Prostate gland (tissue), 2 donors: ENCODE measurements at places on chromosomes 2 and 18. TPM values are rescaled to one million over a fixed set of nuclear protein-coding genes. Genes with fewer than 3 reads are reported as not detected.

- H3K27me3 ChIP-seq, result no peaks in the 10 kb centered on the region
- H3K4me3 ChIP-seq, result no peak overlapping the region
- H3K27ac ChIP-seq, result no peak overlapping the region
- no peaks in the 10 kb centered on the region for H3K4me1 ChIP-seq
- DNase-seq, result no peak
Measured at GRCh38 chr2:15734674-15735483, 143.2 kb downstream of the DDX1 start.

- no peak for DNase-seq
- H3K4me3 ChIP-seq, result no peak overlapping the region
- no peaks in the 10 kb centered on the region for H3K27me3 ChIP-seq
- H3K27ac ChIP-seq, result no peak overlapping the region
Measured at GRCh38 chr18:7557973-7558372, 9.1 kb upstream of the PTPRM start.

DNA sequence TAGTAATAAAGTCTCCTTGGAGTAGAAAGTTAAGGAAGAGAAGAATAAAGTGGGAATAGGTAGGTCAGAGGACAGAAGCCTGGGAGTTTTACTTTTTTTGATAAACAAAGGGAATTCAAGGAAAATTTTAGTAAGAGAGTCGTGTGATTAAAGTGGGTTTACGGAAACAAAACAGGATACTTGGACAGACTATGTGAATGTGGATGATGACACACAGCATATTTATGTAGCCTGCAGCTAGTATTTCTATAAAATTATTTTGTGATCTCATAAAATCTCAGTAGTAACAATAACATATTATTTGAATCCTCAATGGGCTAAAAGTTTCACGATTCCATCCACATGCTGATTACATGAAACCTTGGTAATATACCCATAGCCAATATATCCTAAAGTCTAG lies 450.7 kb upstream of the PIK3C3 start:
- no peak overlapping the region for H3K27ac ChIP-seq
- H3K4me1 ChIP-seq, result no peaks in the 10 kb centered on the region
- H3K36me3 ChIP-seq, result no peaks in the 10 kb centered on the region

DNA sequence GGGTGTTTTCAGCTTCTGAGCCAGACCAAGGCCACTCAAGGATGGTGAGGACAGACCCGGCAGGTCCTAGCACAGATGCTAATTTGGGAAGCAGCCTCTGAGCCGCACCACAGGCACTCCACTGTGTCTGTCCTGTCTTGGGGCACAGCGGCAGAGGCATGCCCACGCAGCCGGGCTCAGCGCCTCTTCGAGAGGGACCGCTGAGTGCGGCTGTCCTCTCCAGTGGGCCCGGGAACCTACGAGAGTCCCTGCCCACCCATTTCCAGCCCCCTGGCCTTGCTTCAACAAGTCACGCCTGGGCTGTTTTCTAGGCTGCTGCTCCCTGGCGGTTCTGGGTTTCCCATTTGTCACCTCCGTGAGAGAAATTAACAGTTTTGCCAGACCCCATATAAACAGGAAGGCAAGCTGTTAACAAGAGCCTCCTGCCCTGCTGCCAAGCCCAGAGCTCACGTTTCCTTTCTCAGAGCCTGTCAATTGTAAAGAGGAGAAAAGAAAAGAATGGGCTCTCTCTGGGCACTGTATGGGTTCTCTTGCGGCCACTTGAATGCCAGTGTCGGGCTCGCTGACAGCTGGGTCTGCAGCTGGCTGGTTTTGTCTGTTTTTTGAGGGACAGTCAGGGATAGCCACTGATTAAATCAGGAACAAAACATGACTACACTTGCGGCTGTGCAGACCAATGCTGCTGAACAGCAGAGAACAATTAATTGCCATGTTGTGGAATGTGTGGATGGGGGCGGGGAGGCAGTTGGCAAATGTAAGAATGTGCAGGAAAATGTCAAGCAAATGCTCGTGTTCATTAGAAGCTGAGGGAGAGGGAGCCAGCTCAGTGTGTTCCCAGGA lies 30.6 kb downstream of the TMEM17 start:
- no peak overlapping the region for H3K4me3 ChIP-seq
- H3K27ac ChIP-seq, result peak overlapping the region; percentile 17
- peaks cover 11% of the 10 kb centered on the region for H3K4me1 ChIP-seq
- no peaks in the 10 kb centered on the region for H3K27me3 ChIP-seq
- DNase-seq, result peak; percentile 42
- no peaks in the 10 kb centered on the region for H3K36me3 ChIP-seq

- DNase-seq, result peak; percentile 63
- peak overlapping the region; percentile 89 for H3K27ac ChIP-seq
- no peaks in the 10 kb centered on the region for H3K36me3 ChIP-seq
Measured at GRCh38 chr2:66574701-66575624, 140.0 kb downstream of the MEIS1 start.

DNA sequence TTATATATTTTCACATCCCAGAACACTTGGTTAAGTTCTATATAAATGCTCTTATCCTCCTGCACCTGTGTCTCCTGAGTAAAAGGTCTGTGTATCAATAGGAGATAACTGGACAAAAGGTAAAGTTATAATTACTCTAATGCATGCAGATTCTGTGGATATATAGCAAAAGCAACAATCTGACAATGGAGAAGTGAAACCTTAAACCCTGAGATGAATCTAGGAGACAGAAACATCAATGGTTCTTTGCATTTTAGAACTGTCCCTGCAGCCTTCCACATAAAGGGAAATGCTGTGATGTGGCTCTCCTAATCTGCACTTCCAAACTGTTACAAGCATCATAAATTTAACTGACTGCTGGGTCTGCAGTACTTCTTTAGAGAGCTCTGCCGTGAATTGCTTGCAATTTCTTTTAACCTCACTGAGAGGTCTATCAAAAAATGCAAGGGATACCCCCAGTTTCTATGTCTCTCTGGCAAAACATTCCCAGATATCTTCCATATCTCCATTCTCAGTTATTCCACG lies 42.8 kb upstream of the FSIP2 start:
- no peaks in the 10 kb centered on the region for H3K4me1 ChIP-seq
- H3K27me3 ChIP-seq, result no peaks in the 10 kb centered on the region
- no peaks in the 10 kb centered on the region for H3K36me3 ChIP-seq
- H3K27ac ChIP-seq, result no peak overlapping the region
- no peak for DNase-seq

GRCh38 chr2:223041527-223042109 lies 10.4 kb upstream of the KCNE4 start:
- no peaks in the 10 kb centered on the region for H3K36me3 ChIP-seq
- H3K4me1 ChIP-seq, result no peaks in the 10 kb centered on the region
- no peak overlapping the region for H3K27ac ChIP-seq
- no peaks in the 10 kb centered on the region for H3K27me3 ChIP-seq
- no peak overlapping the region for H3K4me3 ChIP-seq

DNA sequence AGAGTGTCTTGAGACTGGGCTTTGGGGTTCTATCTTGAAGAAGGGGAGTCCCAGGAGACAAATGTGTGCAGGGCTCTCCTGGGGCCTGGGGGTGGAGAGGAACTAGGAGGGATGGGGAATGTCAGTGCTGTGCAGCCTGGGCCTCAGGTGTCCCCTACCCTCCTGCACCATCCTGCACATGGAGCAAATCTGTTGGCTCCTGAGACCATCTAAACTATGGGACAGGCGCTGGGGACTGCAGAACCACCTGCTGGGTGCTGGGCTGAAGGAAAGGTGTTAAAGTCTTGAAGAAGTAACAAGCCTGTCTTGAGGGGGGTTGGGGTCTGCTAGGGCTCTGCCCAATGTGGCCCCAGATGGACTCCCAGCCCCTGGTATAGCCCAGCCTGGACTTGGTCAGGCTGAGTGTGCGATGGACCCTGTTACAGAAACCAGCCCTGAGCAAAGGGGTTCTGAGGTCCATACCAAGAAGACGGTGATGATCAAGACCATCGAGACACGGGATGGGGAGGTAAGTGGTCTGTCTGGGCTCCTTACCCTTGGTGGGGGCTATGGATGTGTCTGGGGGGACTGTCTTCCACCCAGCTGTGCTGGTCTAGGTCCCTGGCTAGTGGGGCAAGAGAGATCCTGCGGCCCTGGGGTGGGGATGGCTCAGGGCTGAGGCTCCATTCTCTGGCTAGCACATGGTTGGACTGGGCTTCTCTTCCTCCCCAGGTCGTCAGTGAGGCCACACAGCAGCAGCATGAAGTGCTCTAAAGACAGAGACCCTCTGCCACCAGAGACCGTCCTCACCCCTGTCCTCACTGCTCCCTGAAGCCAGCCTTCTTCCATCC lies 7.3 kb downstream of the DES start:
- H3K27ac ChIP-seq, result no peak overlapping the region
- H3K36me3 ChIP-seq, result no peaks in the 10 kb centered on the region
- H3K27me3 ChIP-seq, result no peaks in the 10 kb centered on the region
- no peak for DNase-seq

DNA sequence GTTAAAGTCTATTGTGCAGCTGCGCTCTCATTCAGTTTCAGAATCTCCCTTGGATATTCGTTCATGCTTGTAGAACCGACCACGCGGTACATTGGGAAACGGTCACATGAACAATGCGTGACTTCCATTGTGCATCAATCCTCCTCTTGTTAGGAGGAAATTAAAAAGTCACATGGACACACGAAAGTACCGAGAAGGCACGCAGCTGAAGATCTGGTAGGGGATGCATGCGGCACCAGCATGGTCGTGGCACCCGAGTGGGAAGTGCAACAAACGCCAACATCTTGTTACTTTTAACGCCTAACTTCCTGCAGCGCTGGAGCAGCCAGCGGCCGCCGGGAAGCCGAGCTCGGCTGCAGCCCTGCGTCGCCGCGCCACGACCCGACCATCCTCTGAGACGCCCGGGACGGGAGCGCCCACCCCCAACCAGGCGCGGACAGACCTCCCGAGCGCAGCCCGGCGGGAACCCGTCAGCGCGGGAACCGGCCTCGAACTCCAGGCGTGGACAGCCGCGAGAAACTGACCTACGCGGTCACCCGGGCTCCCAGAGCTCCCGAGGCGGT lies 412 bp downstream of the OSBPL1A start:
- H3K27me3 ChIP-seq, result no peaks in the 10 kb centered on the region
- peak; percentile 67 for DNase-seq
- no peaks in the 10 kb centered on the region for H3K36me3 ChIP-seq
- peak overlapping the region; percentile 77 for H3K27ac ChIP-seq
- H3K4me1 ChIP-seq, result no peaks in the 10 kb centered on the region
- H3K4me3 ChIP-seq, result peak overlapping the region; percentile 73

DNA sequence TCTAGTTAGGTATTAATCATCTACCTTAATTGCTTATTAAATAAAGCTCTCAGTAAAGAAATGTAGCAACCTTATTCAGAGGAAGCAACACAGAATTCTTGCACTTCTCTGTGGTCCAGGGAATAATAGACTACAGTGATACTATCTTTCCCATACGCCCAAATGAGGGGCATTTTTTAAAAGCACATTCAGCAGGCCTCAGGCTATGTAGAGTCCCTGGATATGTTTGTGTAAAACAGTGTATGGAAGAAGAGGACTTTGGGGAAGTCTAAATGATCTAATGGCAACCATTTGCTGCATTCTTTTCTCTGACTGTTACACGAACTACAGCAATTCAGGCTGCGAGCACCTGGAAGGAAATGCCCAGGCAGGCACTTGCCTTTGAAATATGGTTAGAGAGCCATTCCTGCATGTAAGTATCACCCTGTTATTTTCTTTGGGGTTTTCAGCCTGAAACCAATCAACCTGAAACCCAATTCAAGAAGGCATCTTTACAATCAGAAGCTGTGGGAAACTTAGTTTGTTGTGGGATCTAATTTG lies 1814.7 kb upstream of the CELF4 start:
- no peak overlapping the region for H3K4me3 ChIP-seq
- H3K27ac ChIP-seq, result no peak overlapping the region
- no peaks in the 10 kb centered on the region for H3K36me3 ChIP-seq
- no peaks in the 10 kb centered on the region for H3K4me1 ChIP-seq

DNA sequence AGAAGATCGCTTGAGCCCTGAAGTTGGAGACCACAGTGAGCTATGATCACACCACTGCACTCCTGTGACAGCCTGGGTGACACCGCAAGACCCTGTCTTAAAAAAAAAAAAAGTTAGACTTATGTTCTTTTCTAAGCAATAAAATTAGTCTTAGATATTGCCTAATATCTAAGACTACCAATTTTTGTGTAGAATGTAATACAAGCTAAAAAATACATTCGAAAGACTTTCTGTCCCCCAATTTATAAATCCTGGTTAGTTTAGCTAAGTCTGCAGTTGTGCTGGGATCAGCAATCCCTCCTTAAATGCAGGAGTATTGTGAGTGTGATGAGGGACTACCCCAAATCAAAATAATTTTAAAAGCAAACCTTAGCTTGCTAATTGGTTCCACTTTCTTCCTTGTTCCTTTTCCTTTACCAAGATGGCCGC lies 358 bp upstream of the STAMBP start:
- no peaks in the 10 kb centered on the region for H3K27me3 ChIP-seq
- no peaks in the 10 kb centered on the region for H3K4me1 ChIP-seq
- peak overlapping the region; percentile 90 for H3K27ac ChIP-seq

DNA sequence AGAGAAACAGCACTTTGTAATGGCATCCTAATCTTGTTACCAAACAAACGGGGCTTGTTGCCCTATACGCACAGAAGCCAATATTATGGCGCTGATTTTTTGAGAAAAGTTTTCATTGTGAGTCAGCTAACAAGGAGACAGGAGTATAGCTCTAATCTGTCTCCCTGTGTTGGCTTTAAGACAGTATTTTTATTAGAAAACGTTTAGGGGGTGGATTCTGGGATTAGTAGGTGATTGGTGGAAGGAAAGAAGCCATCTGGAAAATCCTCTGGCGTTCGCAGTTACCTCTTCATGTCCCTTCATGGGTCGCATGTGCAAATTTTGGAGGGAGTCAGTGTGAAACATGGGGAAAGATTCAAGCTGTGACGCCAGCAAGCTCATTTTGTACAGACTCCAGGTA lies 698 bp upstream of the TMEM237 start:
- H3K4me3 ChIP-seq, result peak overlapping the region; percentile 85
- H3K4me1 ChIP-seq, result no peaks in the 10 kb centered on the region
- no peaks in the 10 kb centered on the region for H3K27me3 ChIP-seq
- DNase-seq, result peak; percentile 58

- DNase-seq, result peak; percentile 81
- H3K4me1 ChIP-seq, result no peaks in the 10 kb centered on the region
- no peak overlapping the region for H3K27ac ChIP-seq
- H3K36me3 ChIP-seq, result no peaks in the 10 kb centered on the region
- no peak overlapping the region for H3K4me3 ChIP-seq
Measured at GRCh38 chr2:11863513-11864328, 117.3 kb downstream of the LPIN1 start.

DNA sequence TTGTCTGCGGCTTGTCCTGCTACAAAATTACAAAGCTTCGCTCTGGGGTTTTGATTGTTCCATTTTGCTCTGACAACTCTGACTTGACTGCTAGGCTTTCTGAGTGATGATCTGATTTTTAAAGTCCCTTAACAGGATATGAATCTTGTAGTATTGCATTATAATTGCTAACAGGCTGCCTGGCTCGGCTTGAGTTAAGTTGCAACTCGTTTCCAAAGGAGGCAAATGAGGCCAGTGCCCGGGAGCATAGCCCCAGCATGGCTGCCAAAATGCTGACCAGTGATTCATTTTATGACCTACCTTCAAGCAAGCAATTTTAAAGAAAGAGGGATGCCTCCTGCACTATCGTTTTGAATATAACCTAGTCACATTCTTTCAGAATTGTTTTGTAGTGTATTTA lies 135.4 kb downstream of the COL6A3 start:
- no peaks in the 10 kb centered on the region for H3K4me1 ChIP-seq
- no peaks in the 10 kb centered on the region for H3K36me3 ChIP-seq
- no peak for DNase-seq

The VIL1 gene
- total RNA-seq, result not detected

The DYSF gene
- 5.9 TPM for total RNA-seq

The RPRM gene
- total RNA-seq, result 4.9 TPM

The PLB1 gene
- 7.4 TPM for total RNA-seq

The NEU2 gene
- not detected for total RNA-seq

The ITGA4 gene
- 2.9 TPM for total RNA-seq

The CCDC74B gene
- total RNA-seq, result 31.2 TPM

The STEAP3 gene
- total RNA-seq, result 25.1 TPM
